Upper lobe of left lung (tissue), 6 donors: ENCODE measurements at places on chromosomes 12 and 14. TPM values are rescaled to one million over a fixed set of nuclear protein-coding genes. Genes with fewer than 3 reads are reported as not detected.

The DPY19L2 gene
- 1.4 TPM for total RNA-seq

The GARIN6 gene
- not detected for total RNA-seq

The FAIM2 gene
- 0.89 TPM for total RNA-seq

The GPR65 gene
- 3.2 TPM for total RNA-seq

The KTN1 gene
- 118 TPM for total RNA-seq

The TPCN1 gene
- 48.9 TPM for total RNA-seq

The PTPRQ gene
- total RNA-seq, result 1.0 TPM

The DNAJC22 gene
- total RNA-seq, result 0.31 TPM

The NGB gene
- total RNA-seq, result not detected

The EML5 gene
- total RNA-seq, result 2.6 TPM

The NUDT14 gene
- total RNA-seq, result 17.9 TPM

The B4GALNT1 gene
- total RNA-seq, result 0.83 TPM

The OXA1L gene
- total RNA-seq, result 95.1 TPM

The RNF212B gene
- total RNA-seq, result not detected

The FGF6 gene
- total RNA-seq, result not detected

The LYZ gene
- total RNA-seq, result 796 TPM

The IFNG-AS1 gene
- 0.37 TPM for total RNA-seq

The OASL gene
- 16.2 TPM for total RNA-seq

The IL23A gene
- total RNA-seq, result not detected

The NKX2-8 gene
- not detected for total RNA-seq

The PIWIL1 gene
- not detected for total RNA-seq

The RNU6-7 gene
- not detected for total RNA-seq

The SIRT4 gene
- 1.9 TPM for total RNA-seq

The IL22 gene
- not detected for total RNA-seq

The CMKLR1 gene
- 23.1 TPM for total RNA-seq

The SMCO2 gene
- total RNA-seq, result 0.27 TPM

The HNF1A gene
- total RNA-seq, result not detected

The SLC22A17 gene
- 11.1 TPM for total RNA-seq

The KRT79 gene
- not detected for total RNA-seq

The AMDHD1 gene
- 0.91 TPM for total RNA-seq

The LHX5 gene
- not detected for total RNA-seq

The MIPOL1 gene
- 32.6 TPM for total RNA-seq

The PLEKHA5 gene
- 43.0 TPM for total RNA-seq

The PDZRN4 gene
- total RNA-seq, result not detected

The AMN gene
- total RNA-seq, result 23.4 TPM

The SLC17A8 gene
- 0.11 TPM for total RNA-seq

The OR11H12 gene
- not detected for total RNA-seq

The NRL gene
- 2.6 TPM for total RNA-seq

The CIROP gene
- total RNA-seq, result not detected

The OR11H7 gene
- not detected for total RNA-seq

The YEATS4 gene
- 12.8 TPM for total RNA-seq

The PDE3A gene
- 3.3 TPM for total RNA-seq

The SIX6 gene
- total RNA-seq, result not detected

The IFI27L2 gene
- total RNA-seq, result 67.3 TPM

The KIF26A gene
- 1.8 TPM for total RNA-seq

The DPPA3 gene
- total RNA-seq, result not detected

The TCL1B gene
- total RNA-seq, result not detected

The C12orf42 gene
- total RNA-seq, result not detected

The INSM2 gene
- not detected for total RNA-seq

The CERS5 gene
- total RNA-seq, result 40.4 TPM
